ENCODE measurements at places on chromosomes 11 and 22. TPM values are rescaled to one million over a fixed set of nuclear protein-coding genes. Genes with fewer than 3 reads are reported as not detected.

Gene C22orf15
- total RNA-seq, result not detected

GRCh38 chr22:48575618-48576332 lies 1251.9 kb downstream of the BRD1 start:
- no peak for DNase-seq

DNA sequence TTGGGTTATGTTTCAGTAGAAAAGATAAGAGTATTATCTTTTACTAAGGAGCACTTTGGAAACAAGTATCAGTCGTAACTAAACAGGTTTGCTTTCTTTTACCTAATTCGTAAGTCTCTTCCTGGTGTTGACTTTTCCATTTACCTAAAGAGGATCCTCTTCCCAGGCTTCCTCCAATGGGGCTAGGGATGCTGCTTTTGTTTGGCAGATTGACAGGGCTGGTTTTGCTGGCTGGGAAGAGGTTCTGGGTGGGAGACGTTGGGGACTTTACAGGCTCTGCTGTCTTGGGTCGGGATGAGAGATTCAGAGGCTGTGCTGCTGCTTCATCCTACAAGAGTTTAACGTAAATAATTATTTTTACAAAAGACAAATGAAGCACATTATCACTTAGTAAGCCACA lies 306.7 kb downstream of the SOX6 start:
- no peak for DNase-seq

DNA sequence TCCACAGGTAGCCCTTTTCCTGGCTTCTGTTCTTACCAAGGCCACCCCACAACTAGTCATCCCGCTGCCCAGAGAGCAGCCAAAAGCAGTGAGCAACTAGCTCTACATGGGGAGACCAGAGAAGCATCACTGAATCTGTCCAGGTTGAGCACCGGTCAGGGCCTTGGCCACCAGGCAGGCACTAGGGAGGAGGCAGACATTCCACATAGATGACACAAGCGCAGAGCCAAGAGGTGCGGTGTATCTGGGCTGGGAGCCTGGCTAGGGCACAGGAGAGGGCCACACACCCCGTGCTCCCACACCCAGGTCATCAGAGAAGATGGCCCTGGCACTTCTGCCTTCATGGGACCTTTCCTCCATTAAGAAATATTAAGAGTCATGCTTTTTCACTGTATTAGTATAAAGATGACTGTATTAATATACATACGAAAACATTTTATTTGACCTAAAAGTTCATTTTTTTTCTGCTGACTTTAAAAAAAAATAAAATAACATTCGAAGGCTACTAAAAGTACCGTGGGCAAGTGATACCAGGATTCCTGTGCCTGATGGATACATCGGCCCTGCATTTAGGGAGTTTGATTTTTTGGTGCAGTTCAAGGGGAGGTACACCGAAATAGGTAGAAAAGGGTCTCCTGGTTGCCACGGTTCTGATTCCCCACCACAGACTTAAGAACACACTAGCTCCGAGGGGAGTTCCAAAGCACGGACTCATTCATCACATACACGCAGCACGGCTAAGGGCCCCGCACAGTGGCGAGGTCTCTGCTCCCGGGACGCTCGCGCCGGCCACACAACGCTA lies 1.2 kb downstream of the DGCR2 start:
- no peak for DNase-seq

GRCh38 chr11:47918882-47919495 lies 61.4 kb upstream of the PTPRJ start:
- DNase-seq, result no peak

GRCh38 chr11:34846467-34846866 lies 69.7 kb downstream of the APIP start:
- DNase-seq, result no peak

DNA sequence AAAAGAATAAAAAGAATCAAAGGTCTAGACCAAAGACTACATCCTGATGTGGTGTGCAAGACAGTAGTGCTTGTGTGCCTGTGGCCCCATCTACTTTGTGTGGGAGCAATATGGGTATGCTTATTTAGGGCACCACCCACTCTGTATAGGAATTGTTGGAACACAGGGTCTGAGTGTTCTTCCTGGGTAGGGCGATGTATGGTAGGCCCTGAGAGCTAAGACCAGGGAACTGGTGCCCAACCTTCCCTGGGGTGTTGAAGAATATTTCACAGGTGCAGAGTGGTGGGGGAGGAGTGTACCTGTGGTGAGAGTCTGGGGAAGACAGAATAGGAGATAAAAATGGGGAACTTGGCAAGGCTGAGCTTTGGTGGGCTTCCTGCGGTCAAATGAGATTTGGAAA lies 41.9 kb downstream of the MICAL2 start:
- no peak for DNase-seq

DNA sequence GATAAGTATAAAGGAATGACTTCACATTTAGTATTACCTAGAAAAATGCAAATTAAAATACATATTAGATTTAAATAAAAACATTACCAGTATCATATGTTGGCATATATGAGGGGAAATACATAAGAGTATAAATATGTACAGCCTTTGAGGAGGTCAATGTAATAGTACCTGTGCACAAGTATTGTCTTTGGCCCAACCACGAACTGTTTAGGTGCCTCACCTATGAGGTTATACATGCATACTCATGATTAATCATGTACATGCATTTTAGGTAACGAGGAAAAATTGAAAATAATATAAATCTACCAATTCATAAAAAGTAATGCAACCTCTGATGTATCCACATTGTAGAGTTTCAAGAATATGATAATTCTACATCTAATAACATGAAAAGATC lies 909.8 kb downstream of the METTL15 start:
- no peak for DNase-seq

GRCh38 chr11:96123301-96123700 lies 199.4 kb upstream of the MTMR2 start:
- no peak for DNase-seq
